ENCODE measurements at places on chromosomes 5 and 9. TPM values are rescaled to one million over a fixed set of nuclear protein-coding genes. Genes with fewer than 3 reads are reported as not detected.

The PCDHGC5 gene
- 0.19 TPM for total RNA-seq

The ZNF354C gene
- 2.8 TPM for total RNA-seq

- no peak for DNase-seq
These were observed 34.5 kb upstream of the GLIS3 start for GRCh38 chr9:4334410-4334813.

DNA sequence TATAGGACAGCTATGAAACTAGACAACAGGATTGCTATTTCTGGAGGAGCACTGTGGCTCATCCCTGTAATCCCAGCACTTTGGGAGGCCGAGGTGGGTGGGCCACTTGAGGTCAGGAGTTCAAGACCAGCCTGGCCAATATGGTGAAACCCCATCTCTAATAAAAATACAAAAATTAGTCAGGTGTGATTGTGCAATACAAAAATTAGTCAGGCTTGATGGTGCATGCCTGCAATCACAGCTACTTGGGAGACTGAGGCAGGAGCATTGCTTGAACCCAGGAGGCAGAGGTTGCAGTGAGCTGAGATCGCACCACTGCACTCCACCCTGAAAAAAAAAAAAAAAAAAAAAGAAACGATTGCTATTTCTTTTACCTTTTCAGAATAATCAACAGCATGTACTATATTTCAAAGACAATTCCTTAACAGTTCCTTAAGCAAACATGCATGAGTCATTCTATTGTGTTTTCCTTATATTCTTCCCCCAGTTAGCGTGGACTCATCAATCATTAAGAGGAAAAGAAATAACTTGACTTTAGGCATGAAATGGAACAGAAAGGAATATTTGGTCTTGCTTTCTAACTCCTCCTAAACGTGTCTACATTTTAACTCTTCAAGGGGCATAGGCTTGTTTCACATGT, 162.6 kb downstream of the TAF11L14 start:
- DNase-seq: no peak

GRCh38 chr9:71929223-71929622, 17.8 kb downstream of the C9orf85 start:
- no peak for DNase-seq

DNA sequence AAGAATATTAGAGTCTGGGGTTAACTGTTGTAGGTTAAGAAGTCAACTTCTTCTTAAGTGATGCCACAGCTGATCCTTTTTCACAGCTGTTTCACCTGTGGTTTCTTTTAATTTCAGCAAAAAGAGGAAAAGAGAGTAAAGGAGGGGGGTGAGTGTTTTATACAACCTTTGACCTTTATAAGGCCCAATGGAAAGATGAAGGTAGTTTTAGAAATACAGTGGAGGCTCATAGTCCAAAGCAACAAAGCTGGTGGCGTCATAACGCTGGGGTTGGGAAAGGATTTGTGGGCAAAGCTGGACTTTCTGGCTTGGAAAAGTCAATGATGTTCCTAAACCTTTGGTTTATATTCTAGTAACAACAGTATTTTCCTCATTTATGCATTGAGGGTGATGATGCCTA, 49.5 kb downstream of the RCL1 start:
- no peak for DNase-seq

DNA sequence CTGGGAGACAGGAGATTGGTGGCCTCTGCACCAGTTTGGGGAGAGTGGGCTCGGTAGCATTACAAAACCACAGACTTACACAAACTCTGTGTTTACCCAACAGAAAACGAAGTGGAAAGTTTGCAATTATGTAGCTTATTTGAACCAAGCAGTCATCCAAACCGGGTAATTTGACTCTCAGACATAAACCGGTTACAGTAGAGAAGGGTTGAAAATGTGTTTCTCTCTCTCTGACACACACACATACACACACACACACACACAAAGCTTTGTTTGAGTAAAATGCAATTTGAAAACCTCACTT, 97.1 kb upstream of the ZNF608 start:
- DNase-seq: no peak

The GDA gene
- total RNA-seq: 24.1 TPM

GRCh38 chr9:125486152-125486508, 220.9 kb downstream of the MAPKAP1 start:
- no peak for DNase-seq

GRCh38 chr9:127875306-127875966, 2.0 kb downstream of the AK1 start:
- DNase-seq: no peak

DNA sequence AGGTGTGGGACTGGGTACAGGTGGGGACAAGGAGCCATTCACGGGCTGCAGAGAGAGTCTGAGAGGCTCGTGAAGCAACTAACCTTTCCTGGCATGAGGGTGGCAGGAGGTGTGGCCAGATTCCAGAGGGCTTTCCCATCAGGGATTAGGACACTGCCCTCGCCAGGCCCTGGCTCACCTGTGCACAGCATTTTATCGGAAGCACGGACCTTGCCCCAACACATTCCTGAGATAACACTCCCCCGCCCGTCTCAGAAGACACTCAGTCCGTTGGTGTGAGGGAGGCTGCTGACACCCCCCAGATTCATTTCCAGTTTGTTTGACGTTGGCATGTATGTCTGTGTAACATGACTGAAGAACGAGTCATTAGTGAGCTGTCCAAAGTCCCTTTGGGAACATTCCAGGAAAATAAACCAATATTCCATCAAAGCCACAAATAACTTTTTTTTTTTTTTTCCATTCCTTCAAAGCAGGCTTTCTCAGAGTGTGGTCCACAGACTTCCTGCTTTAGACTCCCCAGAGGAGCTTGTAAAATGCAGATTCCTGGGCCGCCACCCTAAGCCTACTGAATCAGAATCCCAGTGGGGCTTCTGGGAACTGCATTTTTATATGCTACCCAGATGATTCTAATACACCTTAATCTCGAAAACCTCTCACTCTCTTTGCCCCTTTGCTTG, 23.4 kb downstream of the WWC1 start:
- DNase-seq: no peak

DNA sequence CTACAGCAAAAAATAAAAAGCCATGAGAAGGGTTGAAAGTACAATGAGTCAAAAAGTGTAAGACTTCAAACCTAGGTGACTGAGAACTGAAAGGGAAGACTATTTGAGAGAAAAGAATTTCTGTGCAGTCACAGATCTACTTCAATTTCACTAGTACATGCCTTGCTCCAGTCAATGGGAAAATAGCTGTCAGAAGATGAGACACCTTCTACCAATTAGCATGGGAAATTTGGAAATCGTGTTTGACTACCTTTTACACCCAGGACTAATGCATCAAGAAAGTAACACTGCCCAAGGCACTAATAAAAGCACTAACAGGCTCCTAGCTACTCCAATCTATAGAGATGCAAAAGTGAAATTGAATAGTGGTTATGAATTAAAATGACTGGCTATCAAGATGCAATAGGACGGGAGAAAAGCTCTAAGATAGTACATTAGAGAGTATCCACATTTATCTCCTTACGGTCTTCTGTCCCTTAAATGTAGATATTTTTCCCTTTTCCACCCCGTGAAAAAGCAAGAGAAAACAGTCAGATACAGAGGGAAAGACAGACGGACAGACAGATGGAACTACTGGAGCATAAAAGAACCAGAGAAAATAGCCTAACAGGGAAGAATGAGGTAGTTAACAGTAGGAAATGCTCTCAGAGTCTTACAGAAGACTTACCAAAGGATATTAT, 15.2 kb downstream of the ERP44 start:
- no peak for DNase-seq
